Activated naive CD4-positive, alpha-beta T cell treated with anti-CD3 and anti-CD28 coated beads for 36 hours (primary cell): ENCODE measurements at places on chromosomes 3 and 15.

DNA sequence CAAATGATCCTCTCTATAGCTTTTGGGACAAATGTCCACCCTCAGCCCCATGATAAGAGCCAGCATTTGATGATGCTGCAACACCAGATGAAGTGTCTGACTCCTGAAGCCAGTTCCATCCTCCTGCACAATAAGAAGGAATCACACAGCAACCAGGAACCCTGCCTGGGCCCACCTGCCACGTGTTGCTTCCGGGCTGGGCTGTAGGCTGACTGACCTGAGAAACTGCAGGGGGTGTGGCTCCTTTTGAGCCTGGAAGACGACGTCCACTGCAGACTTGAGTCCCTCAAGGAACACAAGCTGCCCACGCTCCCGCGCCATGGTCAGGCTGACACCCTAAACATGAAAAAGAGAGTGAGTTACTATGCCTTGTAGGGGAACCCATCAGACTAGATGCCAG, 9.4 kb downstream of the ELP6 start:
- no peak for DNase-seq

GRCh38 chr3:180595559-180595935, 6.4 kb upstream of the TTC14 start:
- DNase-seq: no peak

DNA sequence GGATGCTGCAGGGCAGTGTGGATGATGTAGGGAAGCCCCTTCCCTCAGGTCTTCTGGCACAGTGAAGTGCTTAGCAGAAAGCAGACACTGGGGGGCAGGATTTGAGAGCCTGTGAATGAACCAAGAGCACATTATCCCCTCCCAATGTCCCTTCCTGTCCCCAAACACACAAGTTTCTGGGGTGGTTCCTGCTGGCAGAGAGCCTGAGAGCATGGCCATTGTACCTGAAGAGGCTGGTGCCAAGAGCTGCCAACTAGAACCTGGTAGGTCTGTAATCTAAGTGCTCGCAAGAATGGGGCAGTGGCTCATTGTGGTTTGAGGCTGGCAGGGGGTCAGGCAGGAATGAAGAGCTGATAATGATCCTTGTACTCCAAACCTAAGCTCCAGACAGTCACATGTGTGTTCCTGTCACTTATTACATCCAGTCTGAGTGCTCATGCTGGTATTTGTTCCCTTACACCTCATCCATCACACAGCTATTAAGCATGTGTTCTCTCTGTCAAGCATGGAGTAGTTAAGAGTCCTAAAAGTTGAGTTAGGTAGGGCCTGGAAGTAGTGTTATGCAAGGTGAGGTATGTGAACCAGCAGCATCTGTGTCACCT, 6.7 kb upstream of the CCR1 start:
- DNase-seq: peak; percentile 47

- no peak for DNase-seq
These were observed 102.9 kb downstream of the TP63 start for GRCh38 chr3:189734061-189734460.

DNA sequence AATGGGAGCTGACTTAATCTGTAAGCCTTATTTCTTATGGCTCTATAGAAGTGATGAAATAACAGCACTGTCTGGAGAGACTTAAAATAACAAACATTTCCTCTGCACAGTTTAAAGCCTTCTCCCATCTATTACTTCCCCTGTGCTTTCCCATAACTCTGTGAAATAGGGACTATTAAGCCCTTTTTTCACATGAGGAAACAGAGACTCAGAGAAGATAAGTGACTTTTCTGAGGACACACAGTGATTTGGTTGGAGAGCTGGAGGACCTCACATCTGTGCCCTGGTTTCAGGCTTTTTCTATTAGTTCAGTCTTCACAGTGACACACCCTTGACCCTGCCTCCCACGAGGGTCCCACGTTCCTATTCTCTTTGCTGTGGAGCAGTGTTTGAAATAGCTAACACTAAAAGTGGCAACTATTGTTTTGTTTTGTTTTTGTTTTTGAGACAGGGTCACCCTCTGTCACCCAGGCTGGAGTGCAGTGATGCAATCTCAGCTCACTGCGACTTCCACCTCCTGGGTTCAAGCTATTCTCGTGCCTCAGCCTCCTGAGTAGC, 82.9 kb downstream of the ST6GAL1 start:
- no peak for DNase-seq
